ENCODE measurements at places on chromosomes 7 and 10. TPM values are rescaled to one million over a fixed set of nuclear protein-coding genes. Genes with fewer than 3 reads are reported as not detected.

GRCh38 chr7:25854608-25855497, 297.1 kb upstream of the NFE2L3 start:
- peak; percentile 98 for DNase-seq

GRCh38 chr7:44572771-44573170, 937 bp downstream of the DDX56 start:
- no peak for DNase-seq

- no peak for DNase-seq
Observed at GRCh38 chr7:53699215-53699837, 663.9 kb downstream of the POM121L12 start.

- no peak for DNase-seq
Observed at GRCh38 chr10:118463740-118464139, 121.6 kb upstream of the FAM204A start.

MACC1 gene
- total RNA-seq, result 7.9 TPM

DNA sequence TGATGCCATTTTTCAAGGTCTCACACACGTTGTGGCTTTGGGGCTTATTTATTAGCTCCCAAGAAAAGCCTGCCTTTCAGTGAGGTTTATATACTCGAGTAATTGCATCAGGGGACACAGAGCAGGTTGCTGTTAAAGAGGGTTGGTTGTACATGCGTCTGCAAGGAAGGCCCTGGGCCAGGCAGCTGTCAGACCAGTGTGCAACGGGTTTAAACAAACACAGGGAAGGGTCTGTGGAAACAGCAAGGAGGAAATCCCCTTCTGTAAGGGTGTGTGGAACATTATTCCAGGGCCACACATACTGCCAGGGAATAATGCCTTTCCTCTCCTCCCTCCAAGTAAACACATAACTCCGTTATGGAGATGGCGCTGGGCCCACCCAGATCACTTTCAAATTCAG, 1.7 kb upstream of the CHST15 start:
- DNase-seq, result no peak

GRCh38 chr10:25651534-25651933, 282.5 kb upstream of the MYO3A start:
- no peak for DNase-seq

- DNase-seq, result no peak
Observed at GRCh38 chr10:53477313-53477675, 704.7 kb upstream of the MBL2 start.

AS3MT gene
- total RNA-seq, result 6.4 TPM

DNA sequence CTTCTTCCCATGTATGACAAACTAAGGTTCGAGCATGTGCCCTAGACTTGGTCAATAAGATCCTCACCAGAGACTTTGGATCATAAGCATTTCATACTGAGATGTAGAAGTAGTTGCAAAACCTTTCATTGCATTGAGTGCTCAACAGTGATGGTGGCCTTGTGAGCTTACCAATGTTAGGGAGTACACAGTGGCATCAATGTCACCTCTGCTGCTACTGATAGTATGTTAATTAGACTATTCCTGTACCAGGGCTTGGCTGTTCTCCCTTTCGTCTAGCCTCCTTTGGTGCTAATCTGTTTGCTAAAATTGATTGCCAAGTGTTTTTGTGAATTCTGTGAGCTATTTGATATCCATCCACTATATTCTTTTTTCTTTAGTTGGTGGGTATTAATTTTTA, 264.5 kb upstream of the SEMA3C start:
- no peak for DNase-seq

GRCh38 chr10:121567569-121567968, 30.7 kb downstream of the FGFR2 start:
- no peak for DNase-seq

LIPA gene
- 63.5 TPM for total RNA-seq

DNA sequence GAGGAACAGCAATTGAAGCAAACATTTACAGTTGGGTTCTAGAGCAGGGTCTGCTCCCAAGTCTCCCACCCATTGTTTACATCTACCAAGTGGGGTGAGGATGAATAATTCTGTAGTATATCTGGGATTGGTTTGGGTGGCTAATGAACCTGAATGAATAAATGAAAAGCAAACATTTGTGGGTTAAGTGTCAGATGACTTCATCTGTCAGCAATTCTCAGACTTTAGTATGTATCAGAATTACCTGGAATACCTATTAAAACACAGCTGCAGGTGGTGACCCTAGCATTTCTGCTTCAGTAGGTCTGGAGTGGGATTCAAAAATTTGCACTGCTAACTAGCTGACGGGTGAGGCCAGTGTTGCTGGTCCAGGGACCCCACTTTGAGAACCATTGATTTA, 18.0 kb upstream of the NPVF start:
- no peak for DNase-seq

DNA sequence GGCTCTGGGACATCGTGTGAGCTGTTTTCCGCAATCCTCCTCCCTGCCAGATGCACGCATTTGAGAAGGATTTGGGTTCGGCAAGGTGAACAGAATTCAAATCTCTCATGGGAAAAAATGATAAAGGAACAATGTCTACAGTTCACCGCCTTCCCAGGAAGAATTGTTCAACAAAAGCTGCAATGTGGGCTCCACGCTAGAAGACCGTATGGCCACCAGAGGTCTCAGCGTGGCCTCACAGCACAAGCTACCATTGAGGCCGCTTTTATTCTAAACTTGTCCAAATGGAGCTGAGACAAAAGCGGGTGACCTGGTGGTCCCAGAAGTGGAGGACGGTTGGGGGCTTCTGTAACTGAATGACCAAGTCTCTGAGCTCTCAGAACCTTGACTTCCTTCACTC, 733.1 kb downstream of the PARD3 start:
- DNase-seq, result no peak

FAM180A gene
- total RNA-seq, result 2.6 TPM

- DNase-seq, result peak; percentile 73
Observed at GRCh38 chr10:24209946-24210491, 1.1 kb downstream of the KIAA1217 start.

BHLHA15 gene
- 0.25 TPM for total RNA-seq

SLC25A13 gene
- 28.3 TPM for total RNA-seq

GRCh38 chr10:132546567-132547420, 9.2 kb downstream of the INPP5A start:
- no peak for DNase-seq

OR2A1 gene
- total RNA-seq, result not detected

MEOX2 gene
- not detected for total RNA-seq

DNA sequence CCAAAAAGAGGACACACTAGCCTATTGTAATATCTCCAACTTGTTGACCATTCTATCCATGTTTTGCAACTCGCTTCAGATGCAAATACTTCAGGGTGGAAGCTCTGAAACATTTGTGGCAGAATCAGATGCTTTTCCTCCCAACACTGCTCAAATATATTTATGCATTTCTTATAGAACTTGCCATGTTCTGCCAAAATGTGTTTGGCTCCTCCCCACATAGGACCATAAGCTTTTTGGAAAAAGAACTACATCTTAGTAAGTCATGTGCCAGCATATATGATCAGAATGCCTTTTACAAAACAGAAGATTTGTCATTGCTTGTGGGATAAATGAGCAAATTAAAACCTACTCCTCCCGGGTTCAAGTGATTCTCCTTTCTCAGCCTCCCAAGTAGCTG, 484.5 kb downstream of the TNS3 start:
- DNase-seq, result no peak

- peak; percentile 36 for DNase-seq
Observed at GRCh38 chr10:29736366-29737073, 101.7 kb upstream of the SVIL start.

AKR1C2 gene
- total RNA-seq, result 8.6 TPM

Measured in foreskin keratinocyte (primary cell).